ENCODE measurements at places on chromosomes 6 and 20.
A peak's percentile ranks its signal among the peaks of the same experiment; 100 is the strongest.

- no peak for DNase-seq
Measured at GRCh38 chr6:42704251-42704936, 18.0 kb downstream of the PRPH2 start.

DNA sequence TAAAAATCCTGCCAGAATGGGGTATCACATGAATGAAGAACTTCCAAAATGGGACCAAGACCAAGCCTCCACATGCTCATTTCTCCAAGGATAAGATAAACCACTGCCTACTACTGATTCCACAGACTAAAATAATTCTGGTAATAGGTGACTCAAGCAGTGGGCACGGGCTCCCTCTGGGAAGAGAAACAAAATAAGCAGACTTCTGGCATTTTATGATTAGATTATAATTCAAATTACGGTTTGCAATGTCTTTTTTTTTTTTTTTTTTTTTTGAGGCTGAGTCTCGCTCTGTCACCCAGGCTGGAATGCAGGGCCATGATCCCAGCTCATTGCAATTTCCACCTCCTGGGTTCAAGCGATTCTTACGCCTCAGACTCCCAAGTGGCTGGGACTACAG, 16.0 kb downstream of the UQCC1 start:
- DNase-seq = no peak

DNA sequence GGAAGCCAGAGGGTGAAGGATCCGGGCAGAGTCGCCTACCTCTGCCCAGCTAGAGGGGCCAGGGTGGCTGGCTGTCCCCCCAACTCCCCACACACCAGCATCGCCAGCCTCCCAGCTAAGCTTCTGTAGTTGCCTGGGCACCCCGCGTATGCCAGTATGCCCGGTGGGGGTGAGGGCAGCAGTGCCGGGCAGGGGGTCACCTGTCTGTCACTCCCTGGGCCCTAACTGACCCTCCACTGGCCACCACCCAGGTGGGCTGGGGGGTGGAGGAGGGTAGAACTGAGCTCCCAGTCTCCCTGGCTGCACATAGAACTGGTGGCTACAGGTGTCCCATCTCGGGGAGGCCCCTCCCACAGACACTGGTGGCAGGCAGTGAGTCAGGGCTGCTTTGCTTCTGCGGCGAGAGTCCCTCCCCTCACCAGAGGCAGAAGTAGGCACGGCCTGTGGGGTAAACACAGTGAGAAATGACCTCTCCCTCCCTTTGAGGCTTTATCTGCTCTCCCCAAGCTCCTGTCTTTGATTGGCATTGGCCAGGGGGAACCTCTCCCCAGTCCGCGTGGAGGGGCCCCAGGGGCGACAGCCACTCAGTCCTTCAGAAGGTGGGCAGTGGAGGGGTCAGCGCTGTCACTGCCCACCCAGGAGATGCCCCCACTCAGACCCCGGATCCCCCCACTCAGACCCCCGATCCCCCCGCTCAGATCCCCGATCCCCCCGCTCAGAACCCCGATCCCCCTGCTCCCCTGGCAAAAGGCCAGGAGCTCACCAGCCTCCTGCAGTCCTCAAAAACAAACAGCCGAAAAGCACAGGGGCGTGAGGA, 2.5 kb downstream of the NTSR1 start:
- peak; percentile 50 for DNase-seq

GRCh38 chr6:4253604-4254231, 118.3 kb upstream of the ECI2 start:
- no peak for DNase-seq

DNA sequence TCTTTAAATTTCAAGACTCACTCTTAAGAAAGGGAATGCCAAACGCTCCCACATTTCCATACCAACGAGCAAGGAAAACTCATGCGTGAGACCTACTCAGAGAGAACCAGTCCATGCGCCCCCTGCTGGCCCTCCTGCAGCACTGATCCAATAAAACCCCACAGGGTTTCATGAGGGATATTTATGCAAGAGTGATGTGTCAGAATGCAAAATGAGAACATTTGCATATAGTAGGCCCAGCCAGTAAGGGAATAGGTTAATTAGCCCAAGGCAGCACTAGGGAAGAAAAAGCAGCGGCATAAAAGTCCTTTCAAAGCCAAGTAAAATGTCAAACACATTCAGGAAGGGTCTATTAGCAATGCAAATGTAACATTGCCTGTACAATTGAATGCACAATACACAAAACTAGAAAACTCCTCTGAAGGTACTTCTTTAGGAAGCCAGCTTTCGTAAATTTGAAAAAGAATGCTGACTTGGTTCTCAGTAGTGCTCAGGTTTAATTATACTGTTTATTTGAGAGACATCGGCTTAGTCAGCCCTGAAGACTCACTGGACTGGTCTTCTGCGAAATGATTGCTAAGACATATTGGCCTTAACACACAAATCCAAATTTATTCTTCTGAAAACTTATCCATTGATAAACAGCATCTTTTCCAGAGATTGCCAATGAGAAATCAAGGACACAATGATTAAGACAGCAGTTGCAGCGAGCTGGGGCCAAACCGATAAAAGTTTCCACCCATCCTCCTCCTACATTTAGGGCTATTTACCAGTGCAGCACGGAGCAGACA, 93.2 kb downstream of the GMPR start:
- DNase-seq = peak; percentile 78

DNA sequence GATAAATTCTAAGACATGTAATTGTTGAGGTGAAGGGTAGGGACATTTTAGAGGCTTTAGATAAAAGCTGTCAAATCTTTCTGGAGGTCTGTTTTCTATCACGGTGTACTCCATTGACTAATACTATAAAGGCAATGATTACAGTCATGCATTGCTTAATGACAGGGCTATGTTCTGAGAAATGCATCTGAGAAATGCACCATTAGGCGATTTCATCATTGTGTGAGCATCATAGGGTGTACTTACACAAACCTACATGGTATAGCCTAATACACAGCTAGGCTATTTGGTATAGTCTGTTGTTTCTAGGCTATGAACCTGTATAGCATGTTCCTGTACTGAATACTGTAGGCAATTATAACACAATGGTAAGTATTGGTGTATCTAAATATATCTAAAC, 71.3 kb upstream of the FYN start:
- DNase-seq = peak; percentile 67

GRCh38 chr6:33764036-33764435, 17.3 kb upstream of the IP6K3 start:
- DNase-seq = no peak

GRCh38 chr6:40389254-40389653, 197.9 kb downstream of the LRFN2 start:
- no peak for DNase-seq

DNA sequence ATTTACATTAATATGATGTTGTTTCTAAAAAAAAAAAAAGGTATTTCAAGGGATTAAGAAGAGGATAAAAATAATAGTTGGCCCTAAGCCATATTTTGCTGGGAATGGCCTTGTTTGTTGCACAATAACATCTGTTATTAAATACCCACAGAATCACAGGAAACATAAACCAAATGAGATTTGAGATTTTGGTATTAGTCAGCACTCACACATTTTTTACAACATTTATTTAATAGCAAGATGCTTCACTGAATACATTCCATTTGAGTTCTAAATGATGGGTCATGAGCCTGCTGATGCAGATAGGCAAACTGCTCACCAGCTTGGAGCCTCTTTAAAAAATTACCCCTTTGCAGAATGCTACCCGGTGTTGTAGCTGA, 92.9 kb upstream of the ENPP5 start:
- DNase-seq = no peak

GRCh38 chr6:90197854-90198496, 98.7 kb downstream of the BACH2 start:
- DNase-seq = peak; percentile 76

- DNase-seq = no peak
Measured at GRCh38 chr6:119728220-119728750, 378.7 kb upstream of the MAN1A1 start.

DNA sequence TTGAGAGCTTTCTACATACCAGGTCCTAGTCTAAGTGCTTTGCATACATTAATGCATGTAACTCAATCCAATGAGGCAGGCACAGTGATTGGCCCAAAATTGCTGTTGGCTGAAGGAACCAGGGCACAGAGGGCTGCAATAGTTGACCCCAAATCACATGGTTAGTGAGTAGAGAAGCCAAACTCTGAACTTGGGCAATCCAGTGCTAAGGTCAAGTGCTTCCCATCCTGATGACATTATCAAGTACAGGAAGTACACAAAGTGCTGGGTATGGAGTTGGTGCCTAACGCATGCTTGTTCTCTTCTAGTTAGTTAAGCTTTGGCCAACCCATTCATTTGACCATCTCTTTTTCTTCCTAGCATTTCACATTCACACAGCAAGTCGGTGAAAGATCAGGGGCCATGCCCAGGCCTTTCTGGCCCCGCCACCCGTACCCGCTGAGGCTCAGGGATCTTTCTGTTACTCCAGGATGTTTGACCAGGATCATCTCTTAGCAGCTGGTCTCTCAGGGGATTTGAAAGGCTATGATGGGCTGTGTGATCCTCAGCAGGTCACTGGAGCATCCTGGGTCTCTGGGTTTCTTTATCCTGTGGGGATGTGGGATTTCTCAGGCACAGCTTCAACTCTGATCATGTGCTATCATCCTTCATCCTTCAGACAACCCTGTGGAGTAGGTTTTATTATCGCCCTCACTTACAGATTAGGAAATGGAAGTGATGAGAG, 7.0 kb downstream of the KCNB1 start:
- no peak for DNase-seq

DNA sequence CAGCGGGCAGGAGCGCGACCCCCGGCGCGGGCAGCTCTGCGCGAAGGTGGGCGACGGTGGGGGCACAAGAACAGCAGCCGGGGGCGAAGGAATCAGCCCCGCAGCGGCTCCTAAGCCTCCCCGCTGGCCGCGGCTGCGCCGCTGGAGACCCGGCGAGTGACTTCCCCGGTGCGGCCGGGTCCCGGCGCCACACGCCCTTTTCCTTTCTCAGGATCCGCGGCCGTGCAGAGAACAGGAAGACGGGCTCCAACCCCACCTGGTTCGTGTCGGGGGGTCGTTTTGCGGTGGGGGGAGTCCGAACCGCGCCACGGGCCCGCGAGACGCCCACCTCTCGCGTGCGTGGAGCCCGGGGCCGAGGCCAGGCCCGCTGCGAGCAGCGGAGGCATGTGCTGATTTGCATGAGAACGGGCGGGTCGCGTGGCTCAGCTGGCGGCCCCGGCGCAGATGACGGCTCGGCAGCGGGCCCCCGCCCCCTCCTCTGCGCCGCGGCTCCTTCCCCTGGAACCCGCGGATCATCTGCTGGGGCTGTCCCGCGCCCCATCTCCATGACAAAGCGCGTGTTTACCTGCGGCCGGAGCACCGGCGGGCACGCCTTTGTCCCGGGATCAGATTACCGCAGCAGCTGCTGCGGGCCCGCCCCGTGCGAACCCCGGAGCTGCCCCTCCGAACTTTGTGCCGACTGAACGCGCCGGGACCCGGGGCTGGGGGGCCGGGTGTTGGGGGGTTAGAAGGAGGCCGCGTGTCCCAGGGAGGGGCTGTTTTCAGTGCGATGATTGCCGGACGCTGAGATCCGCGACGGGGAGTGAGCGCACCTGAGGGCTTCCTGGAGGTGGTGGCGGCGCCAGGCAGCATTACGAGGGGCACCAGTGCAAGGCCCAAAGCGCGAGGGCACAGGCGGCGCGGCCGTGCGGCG, 4.9 kb upstream of the DLL1 start:
- peak; percentile 18 for DNase-seq

- no peak for DNase-seq
Measured at GRCh38 chr6:4413073-4413472, 277.7 kb upstream of the ECI2 start.

DNA sequence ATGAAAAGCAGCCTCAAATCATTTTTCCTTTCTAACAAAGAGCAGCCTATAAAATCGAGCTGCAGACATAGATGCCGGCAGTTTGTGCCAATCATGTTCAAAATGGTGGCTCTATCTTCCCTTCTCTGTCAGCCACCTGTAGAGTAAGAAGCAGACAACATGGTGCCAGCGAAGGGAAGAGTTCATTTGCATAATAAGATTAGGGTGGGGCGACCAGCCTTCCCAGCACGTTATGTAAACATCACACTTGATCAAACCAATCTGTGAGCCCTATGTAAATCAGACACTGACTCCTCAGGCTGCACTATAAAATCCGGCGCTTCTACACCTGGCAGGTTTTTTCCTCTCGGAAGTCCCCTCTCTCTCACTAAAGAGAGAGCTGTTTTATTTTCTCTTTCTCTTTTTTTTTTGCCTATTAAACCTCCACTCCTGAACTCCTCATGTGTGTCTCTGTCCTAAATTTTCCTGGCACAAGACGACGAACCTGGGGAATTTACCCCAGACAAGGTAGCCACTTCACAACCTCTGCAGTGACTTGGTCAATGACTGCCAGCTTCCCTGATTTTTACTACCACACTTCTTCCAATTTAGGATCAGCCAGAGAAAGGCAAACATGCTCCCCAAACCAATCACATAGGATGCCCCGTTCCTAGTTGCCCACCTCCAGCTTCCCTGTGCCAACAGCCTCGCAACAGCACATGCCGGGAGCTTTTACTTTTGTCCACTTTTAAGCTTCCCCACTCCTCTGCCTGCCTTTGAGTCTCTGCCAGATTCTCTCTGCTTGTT, 12.9 kb downstream of the TPMT start:
- no peak for DNase-seq

- DNase-seq = no peak
Measured at GRCh38 chr6:125117818-125118217, 35.8 kb upstream of the TPD52L1 start.

DNA sequence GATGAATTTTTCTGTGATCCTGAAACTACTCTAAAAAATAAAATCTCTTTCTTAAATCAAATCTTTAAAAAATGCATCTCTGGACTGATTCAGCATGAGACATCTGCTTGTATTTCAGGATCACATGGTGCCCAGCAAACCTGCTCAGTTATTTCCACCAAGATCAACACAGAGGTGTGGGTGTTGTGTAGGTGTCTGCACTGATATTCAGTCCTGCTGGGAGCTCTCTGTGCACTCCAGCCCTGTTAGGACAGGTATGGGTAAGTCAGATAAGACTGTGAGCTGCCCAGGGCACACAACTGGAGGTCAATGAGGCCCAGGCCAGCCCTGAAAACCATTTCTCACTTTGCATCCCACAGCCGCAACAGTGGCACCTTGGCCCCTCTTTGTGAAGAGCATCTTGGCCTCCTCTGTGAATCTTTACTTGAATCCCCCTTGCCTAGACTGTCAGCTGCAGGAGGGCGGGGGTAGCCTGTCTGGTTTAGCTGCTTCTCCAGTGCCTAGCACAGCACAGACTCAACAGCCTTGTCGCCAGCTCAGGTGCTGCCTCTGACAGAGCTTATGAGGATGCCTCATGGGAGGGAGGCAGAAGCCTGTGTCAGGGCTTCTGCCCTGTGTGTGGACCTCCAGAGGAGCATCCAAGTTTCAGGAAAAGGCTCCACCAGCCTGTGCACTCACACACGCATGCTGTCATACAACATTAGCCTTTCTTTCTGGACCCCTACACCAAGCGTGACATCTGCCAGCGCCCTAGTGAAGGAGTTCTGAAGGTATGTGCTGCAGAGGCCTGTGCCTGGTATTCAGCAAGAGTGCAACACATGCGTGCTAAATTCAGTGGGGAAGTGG, 187.6 kb upstream of the CST7 start:
- DNase-seq = no peak

GRCh38 chr6:170459451-170459850, 93.7 kb downstream of the PSMB1 start:
- peak; percentile 7 for DNase-seq

GRCh38 chr20:54221353-54221752, 13.5 kb downstream of the PFDN4 start:
- DNase-seq = peak; percentile 37

All from inflammatory macrophage (primary cell).